ENCODE measurements at places on chromosomes 16 and 17.

- no peak for DNase-seq
Observed at GRCh38 chr17:60598001-60598736, 1.8 kb upstream of the PPM1D start.

DNA sequence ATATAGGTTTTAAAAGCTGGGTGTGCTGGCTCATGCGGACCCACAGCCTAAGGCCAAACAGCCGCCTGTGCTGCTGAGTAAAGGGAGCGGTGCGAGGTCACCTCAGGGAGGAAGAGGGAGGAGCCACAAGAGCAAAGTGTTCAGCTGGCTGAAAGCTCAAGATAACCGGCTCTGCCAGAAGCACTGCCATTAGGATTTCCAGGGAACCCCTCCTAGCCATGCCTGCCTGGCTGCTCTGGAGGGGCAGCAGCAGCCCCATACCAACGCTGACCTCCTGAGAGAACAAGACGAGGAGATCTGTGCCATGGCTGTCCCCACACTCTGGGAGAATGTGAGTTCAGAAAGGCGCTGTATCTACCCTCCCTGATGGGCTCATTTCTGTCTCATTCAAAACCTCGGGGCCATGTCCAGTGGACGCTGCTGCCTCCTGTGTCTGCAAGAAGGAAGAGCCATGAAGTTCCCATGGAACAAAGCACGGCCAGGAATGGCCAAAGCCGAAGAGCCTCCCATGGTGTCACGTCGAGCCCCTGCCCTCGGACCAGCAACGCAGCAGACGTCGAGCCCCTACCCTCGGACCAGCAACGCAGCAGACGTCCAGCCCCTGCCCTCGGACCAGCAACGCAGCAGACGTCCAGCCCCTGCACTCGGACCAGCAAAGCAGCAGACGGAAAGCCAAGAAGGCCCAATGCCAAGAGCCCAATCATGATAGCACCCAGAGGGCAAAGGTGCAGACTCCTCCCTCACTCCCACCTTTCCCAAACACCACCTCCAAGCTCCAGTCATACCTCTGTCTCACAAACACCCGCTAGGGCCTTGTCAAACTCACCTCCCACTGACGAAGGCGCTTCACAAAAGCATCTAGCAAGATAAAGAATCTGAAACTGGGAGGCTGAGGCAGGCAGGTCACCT lies 107.0 kb downstream of the ANKRD11 start:
- peak; percentile 63 for DNase-seq

DNA sequence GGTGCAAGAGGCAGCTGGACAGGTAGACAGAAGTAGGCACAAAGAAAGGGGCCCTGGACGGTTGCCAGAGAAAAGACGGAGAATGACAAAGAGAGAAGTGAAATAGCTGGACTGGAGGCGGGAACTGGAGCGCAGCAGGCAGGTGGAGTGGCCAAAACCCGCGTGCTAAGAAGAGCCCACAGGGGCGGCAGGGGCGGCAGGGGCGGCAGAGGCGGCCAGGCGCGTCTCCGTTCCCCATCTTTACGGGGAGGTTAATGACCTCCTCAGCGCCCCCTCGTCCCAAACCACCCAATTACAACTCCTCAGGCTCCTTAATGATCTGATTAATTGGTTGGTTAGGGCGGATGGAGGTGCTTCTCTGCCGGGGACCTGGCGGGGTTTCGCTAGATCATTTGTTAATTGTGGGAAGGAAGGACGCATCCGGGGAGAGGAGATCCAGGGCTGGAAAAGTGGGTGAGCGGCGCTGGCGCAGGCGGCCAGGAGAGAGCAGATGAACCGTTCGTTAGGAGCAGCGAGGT lies 15.4 kb upstream of the HOXB9 start:
- DNase-seq: no peak

DNA sequence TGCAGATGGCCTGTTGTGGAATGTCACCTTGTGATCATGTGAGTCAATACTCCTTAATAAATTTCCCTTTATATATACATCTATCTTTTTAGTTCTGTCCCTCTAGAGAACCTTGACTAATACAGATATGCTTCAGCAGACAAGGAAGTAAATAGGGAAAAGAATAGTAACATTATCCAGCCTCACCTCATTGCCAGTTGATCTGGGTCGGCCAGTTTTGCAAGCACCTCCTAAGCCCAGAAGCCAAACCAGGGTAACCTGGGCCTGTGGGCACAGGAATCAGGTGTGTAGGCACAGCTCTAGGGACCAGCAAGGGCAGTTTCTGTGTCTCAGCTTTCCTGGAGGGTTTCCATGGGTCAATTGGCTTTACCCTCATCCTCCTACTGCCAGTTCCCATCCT lies 11.9 kb upstream of the CCL17 start:
- no peak for DNase-seq

- DNase-seq: no peak
Observed at GRCh38 chr16:80147026-80147655, 393.7 kb upstream of the DYNLRB2 start.

- DNase-seq: no peak
Observed at GRCh38 chr17:15451680-15452079, 15.7 kb downstream of the CDRT4 start.

DNA sequence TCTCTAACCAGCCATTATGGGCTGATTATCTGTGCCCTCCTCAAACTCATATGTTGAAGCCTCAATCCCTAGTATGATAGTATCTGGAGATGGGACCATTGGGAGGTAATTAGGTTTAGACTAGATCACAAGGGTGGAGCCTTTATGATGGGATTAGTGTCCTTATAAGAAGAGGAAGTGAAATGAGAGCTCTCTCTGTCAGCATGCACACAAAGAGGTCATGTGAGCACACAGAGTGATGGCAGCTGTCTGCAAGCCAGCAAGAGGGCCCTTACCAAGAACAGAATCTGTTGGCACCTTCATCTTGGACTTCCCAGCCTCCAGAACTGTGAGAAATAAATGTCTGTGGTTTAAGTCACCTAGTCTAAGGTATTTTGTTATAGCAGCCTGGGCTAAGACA lies 101.9 kb downstream of the PCTP start:
- no peak for DNase-seq

DNA sequence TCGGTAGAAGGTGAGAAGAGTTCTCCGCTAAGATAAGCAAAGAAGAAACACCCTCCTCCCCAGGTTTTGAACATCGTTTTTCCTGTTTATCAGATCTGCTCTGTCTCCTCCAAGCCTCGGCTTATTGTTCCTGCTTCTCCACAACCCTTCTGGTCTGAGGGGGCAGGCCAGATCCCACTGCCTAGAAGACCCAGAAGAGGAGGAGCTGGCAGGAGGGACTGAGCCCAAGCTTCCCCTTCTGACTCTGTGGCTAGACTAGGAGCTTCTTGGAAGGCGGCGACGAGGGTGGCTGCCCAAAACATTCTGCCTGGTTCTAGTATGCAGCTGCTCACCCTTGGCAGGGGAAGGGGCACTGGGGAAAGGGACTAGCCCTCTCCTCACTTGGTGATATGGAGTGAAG lies 5.2 kb upstream of the HOXB5 start:
- no peak for DNase-seq

- DNase-seq: no peak
Observed at GRCh38 chr17:16465861-16466338, 26.1 kb downstream of the LRRC75A start.

GRCh38 chr17:77608431-77608830 lies 350.1 kb upstream of the TNRC6C start:
- DNase-seq: no peak

DNA sequence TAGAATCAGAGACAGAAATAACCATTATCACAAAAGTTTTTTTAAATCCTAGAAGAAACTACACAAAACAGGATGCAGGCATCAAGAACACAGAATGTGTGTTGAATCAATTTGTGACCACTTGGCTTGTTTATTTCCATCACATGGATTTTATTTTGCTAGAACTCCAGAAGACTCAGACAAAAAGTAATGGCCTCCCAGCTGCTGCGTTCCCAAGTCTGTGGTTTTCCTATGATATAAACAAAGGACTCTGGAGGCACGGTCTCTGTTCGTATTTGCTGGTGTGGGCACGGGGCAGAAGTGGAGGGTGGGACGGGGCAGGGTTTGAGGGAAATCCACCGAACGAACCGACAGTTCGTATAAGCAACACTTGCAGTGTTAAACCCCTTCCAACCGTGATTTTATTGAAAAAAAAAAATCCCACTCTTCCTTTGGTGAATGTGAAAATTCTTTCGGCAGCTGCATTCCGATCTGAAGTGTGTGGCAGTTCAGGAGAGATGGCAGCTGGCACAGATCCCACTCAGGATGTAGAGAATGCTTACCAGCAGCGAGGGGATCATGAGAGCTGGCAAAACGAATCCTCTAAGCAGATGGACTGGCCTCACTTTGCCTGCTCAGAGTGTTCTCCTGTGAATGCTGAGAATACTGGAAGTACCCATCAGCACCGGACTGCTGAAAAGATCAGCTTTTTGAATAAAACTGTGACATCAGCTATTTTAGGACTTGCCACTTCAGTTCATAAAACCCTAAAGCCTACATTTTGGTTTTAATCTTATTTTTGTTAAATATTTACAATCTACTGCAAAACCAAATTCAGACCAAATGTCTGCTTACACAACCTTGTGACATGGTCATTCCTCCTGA lies 165.2 kb downstream of the VPS53 start:
- DNase-seq: no peak

GRCh38 chr17:19298569-19299213 lies 61.5 kb downstream of the EPN2 start:
- DNase-seq: no peak

DNA sequence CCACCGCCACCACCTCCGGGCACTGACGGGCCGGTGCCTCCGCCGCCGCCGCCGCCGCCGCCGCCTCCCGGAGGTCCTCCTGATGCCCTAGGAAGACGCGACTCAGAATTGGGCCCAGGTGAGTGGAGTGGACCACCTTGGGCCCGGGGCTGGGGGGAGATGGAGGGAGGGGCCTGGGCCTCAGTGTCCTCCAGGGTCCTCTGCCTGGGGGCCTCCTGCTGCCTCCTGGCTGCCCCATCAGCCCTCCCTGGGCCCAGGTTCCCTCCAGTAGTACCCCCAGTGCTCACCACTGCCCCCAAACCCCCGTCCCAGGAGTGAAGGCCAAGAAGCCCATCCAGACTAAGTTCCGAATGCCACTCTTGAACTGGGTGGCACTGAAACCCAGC lies 19.9 kb downstream of the SPATA32 start:
- no peak for DNase-seq

DNA sequence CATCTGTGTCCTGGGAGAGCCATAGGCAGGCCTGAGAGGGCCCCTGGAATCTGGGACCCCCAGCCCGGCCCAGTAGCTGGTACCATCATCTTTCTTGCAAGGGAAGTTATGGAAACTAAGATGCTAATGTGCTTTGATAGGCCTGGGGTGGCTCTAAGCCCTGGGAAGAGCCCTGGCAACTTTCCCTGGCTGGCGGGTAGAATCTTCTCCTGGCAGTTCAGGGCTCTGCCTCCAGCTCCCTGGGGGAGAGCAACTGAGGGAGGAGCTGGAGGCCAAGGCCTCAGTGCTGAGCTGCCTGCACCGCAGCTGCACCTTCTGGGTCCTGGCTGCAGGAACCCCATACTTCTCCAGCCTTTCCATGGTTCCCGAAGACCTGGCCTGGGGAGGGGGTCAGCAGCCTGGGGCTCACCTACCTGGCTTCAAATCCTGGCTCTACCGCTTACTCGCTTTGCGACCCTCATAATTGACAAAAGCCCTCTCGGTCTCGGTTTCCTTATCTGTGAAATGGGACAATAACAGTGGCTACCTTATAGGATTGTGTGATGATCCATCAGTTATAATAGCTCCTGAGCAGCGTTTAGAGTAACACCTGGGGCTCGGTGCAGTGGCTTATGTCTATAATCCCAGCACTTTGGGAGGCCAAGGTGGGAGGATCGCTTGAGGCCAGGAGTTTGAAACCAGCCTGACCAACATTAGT lies 333.7 kb downstream of the SEC14L1 start:
- DNase-seq: no peak

GRCh38 chr16:86505899-86506864 lies 4.1 kb upstream of the FOXF1 start:
- DNase-seq: no peak

DNA sequence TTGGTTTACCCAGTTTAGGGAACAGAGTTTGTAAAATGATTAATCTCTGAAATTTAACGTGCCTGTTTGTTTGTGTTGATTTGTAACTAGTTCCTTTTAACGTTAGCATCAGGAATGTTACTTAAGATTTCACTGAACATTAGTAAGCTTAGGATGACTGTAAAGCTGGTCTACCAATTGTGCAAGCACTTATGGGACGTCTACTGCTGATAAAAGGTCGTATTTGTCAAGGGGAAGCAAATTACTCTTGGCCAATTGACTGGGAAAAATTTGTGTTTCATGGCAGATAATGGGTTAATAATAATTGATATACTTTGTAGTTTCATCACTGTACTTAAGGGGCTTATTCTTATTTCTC lies 11.8 kb downstream of the METTL9 start:
- no peak for DNase-seq

- no peak for DNase-seq
Observed at GRCh38 chr17:69900101-69900500, 174.9 kb upstream of the KCNJ16 start.

DNA sequence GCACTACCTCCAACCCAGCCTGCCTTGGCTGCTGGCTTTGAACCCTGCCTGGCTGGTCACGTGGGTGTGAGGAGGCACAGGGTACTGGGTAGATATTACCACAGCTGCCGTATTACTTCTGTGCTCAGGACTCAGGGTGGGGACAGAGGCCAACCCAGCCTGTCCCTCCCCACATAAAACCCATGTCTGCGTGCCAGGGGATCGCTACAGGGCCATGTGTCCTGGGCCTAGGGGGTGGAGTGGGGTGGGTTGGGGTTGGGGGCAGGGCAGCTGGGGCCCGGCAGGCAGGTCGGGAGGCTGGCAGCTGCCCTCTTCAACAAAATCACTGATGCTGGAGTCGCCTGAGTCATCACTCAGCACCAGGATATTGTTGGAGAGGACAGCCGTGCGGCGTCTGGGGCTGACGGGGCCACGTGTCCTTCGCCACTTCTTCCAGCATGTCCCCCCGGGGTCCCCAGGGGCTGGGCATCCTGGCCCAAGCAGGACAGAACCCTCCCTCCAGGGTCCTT lies 39.7 kb upstream of the PVALEF start:
- no peak for DNase-seq

DNA sequence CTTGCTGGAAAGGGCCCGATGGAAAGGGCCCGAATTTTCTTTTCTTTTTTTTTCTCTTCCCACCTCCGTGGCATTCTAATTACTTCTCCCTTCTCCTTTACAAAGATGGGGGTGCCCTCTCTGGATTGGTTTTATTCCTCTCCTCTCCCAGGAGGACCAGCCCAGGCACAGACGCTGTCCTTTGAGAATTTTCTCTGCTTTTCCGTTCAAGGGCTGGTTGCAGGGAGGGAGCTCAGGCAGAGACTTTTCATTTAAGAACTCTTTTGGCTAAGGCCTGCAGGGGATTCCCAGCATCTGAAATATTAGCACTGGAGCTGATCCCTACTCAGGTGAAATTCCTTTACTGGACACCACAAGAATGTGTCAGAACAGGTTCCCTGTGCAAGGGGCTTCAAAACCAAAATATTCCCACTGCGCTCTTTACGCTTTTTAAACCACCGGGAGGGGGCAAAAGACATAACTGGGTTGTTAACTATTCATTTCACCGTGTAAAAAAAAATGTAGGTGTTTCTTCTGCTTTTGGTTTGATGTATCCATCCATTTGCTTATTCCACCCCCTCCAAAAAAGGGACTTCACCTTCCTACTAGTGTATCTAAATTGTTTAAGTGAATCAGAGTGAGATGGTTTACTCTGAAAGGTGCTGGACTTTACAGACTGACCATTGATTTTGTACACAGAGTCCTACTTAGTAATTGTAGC lies 1.4 kb downstream of the NFAT5 start:
- peak; percentile 8 for DNase-seq

GRCh38 chr17:11138023-11138422 lies 103.0 kb upstream of the SHISA6 start:
- no peak for DNase-seq
